Dorsolateral prefrontal cortex (tissue), 122 donors: ENCODE measurements at places on chromosomes 11 and 22.

GRCh38 chr11:10329935-10330334 lies 25.1 kb downstream of the ADM start:
- DNase-seq = no peak

DNA sequence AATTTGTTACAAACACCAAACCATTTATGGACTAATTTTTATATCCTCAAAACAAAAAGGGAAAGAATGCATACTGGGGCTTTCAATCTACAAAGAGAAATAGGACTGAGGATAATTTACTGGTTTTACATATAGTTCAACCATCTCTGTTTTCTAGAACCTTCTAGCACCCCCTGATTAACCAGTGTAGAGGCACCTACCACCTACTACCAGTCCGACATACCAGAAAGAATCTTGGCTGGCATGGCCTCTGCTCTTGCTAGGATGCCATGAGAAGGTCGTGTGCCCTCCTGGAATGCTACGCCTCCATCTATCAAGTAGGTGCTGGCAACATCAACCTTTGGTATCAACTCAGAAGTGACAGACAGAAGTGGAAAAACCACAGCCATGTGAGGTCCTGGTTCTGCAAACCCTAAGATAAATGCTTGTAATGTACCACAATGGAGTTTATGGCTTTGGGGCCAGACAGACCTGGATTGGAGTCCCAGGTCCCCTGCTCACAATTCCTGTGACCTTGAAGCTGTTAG lies 28.2 kb downstream of the MYH9 start:
- no peak for DNase-seq

- DNase-seq = peak; percentile 42
Observed at GRCh38 chr11:36222831-36223635, 66.2 kb downstream of the COMMD9 start.

DNA sequence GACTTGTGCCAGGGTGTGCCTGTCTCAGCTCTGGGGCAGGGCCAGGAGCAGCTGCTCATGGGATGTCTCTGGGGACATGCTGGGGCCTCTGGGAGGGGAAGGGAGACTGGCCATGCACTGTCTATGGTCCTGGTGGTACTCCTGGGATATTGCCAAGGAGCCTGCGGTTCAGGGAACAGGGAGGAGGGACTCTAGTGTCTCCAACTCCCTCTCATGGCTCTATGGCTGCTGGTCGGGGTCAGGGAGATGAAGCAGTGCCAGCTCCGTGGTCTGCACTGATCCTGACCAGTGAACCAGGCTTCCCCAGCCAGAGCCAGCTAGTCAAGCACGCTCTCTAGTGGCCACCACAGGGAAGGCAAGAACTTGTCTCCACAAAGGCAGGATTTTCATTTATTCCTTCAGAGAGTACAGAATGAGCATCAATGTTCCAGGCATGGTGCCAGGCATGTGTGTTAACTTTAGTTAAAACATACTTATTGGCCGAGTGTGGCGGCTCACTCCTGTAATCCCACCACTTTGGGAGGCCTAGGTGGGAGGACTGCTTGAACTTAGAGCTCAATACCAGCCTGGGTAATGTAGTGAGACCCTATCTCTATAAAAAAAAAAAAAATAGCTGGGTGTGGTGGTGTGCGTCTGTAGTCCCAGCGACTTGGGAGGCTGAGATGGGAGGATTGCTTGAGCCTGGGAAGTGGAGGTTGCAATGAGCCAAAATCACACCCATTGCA lies 2.5 kb upstream of the BEST1 start:
- DNase-seq = peak; percentile 92
